ENCODE measurements at places on chromosomes 5 and 9.
A peak's percentile ranks its signal among the peaks of the same experiment; 100 is the strongest.

GRCh38 chr5:157890836-157891597 is 32.1 kb upstream of the CLINT1 start:
- DNase-seq = peak; percentile 3

GRCh38 chr5:134086225-134086942 is 28.1 kb upstream of the TCF7 start:
- no peak for DNase-seq

- peak; percentile 93 for DNase-seq
Observed at GRCh38 chr5:28301712-28302111, 1263.3 kb upstream of the CDH9 start.

DNA sequence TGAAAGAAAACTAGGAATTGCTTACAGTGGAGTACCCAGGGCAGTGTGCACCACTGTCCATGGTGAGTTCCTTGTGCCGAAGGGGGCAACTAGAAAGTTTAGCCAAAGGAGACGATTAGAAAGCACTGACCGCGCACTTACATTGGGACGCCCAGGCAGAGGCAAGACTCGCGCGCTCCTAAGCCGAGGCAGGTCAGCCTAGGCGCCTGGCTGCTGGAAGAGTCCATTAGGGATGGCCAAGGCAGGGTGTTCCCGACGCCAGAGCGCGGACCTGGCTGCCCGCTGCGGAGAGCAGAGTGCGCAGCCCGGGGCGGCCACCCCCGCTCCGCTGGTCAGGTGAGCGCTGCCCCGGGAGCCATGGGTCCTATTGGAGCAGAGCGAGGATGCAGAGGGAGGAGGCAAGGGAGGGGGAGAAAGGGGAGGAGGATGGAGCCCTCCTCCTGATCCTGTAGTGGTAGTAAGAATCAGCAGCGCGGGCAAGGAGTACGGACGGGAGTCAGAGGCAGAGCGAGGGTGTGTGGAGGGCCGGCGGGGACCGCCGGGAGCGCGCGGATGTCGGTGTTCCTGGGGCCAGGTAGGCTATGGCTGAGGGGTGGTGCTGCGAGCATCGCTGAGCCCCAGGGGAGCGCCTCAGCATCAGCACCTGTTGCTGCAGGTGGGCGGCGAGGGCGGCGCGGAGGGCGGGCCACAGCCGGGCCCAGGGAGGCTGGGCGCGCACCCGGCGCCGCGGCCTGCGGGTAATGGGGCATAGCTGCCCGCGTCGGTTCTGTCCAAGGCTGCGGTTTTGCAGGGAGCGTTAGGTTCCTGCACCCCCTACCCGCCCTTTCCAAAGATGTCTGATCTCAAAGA is at the start of gene ADGRV1:
ADGRV1 (plus strand) TSS at position 454 of the 849 bp plus-strand sequence; CDS start at position 553, 99 bp downstream.
- DNase-seq = peak; percentile 13

DNA sequence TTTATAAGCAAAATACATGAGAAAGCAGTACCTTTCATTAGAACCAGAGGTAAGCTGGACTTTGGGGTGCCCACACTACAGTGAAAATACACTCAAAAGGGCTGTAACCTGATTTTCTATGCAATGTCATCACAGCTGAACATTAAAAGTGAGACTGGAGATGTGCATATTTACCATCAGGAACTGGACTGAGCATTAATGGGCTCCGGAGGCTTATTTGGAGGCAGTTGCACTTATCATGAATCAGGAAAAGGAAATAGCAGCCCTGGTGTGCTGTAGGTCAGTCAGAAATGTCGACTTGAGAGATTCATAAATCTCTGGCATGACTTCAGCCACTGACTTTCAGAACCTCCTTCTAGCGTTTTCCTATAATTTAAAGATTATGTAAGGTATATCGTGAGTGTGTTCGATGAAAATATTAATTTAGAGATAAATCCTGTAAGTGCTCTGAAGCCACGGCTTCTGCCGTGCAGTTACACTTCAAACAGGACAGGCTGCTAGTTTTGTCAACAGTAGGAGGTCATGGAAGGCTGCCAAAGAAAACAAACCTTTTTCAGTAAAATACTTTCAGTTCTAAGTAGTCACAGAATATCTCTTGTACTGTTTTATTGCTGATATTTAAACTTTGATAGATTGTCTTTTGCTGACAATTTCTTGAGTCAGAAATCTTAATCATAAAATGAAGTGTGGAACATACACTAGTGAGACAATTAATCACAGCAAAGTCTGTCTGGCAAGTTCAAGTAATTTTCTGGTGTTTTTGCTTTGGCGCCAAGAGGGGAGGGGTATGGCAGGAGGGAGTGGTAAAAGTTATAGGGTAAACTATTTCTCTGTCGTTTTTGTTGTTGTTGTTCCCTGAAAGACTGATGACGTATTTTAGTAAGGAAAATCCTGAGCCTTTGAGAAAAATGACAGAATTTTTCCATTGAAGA is 939.7 kb downstream of the NR2F1-AS1 start:
- DNase-seq = peak; percentile 73

DNA sequence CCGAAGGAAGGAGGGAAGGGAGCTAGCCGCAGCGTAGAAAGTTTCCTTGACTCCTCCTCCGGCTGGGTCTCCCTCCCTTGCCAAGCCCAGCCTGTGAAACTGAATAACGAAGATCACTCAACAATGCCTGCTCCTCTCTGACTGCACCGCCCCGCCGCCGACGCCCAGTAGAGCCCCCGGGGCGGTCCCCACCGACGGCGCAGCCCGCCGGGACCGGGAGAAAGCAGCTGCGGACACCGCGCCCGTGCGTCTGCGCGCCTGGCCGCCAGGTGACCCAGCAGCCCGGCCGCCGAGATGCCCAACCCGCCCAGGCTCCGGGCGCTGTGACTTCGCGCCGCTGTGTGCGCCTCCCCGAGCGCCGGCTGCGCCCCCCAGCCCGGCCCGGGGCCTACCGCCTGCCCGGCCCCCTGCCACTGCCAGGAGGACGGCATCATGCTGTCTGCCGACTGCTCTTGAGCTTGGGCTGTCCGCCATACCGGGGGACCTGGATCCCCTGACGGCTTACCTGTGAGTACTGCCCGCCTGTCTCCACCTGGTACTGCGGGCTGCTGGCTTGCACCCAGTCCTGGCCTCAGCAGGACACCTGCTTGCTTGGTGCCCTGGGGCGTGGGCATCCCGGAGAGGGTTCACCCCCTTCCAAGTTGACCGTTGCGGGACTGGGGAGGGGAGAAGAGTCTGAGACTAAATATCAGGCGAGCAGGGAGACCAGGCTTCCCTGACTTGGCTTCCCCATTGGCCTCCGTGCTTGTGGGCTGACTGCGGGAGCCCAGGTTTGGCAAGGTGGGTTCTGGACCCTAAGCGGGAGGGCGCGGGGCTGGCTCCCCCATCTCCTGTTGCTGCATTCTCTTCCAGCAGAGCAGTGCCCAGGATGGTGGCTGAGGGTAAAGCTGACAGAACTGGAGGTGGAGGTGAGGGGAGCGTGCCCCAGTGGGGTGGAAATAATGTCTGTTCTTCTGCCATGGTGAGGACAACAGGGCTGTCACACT is 26.2 kb upstream of the SPTLC1 start:
- DNase-seq = peak; percentile 37

DNA sequence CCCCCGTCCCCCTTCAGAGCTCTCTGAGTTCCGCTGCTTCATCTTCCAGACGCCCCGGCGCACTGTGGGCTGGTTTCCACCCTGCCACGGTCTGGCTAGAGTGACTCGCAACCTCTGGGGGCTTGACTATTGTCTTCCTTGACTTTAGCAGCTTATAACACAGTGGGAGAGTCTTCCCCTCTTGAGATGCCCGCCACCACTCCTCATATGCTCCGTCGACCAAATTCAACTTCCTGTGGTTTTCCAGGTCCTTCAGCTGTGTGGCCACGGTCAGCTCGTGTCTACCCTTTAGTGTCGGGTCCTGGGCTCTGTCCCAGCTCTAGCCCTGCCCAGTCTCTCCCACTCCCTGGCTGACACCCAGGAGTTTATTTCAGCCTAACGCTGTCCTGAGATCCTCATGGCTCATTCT is 28.2 kb upstream of the NCS1 start:
- peak; percentile 65 for DNase-seq

DNA sequence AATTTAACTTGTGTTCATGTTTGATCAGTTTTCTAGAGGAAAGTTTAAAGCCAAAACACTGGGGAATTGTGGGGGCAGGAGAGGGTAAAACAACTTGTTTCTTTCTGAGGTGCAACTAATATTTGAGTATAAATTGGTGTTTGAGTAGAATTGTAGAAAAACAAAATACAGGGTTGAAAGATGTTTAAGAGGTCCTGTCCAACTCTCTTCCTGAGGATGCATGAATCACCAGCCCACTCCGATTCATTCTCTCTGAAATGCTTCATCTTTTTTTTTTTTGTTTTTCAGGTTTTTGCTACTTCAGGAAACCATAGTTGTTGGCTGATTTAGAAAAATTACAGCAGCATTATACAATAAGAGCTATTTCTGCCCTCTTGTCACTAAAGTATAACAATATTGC is 42.4 kb upstream of the TMC1 start:
- DNase-seq = peak; percentile 45

GRCh38 chr5:159210210-159210661 is 883 bp upstream of the RNF145 start:
- DNase-seq = peak; percentile 22

DNA sequence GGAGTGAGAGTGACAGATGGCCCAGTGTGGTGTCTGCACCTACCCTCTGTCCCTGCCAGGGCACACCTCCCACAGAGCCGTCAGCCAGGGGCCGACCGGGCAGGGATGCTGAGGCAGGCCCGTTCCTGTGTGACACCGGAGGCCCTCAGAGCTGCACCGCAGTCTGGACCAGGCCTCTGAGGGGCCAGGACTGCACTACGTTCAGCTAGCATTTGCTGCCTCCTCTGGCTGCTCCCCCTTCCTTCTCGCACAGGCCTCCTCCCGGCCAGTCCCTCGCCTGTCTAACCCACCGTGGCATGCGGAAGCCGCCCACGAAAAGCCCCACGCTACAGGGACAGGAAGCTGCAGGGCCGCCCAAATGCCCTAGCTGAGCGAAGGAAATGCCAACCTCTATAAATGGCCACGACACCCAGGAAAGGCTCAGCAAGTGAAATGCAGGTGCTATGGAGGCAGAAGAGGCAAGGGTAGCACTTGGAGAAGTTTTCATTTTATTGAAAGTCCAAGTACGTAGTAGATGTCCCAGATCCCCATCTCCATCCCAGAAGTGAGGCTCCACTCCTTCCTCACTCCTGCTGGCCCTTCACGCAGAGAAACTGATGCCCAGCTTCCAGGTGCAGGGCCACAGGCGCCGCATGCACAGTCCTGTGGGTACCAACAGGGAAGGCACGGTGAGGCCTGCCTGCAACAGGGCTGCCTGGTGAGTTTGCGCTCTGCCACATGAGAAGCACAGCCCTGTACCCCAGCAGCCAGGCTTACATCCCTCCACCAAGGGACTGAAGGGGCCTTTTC is 38.7 kb downstream of the MAPK9 start:
- DNase-seq = no peak

GRCh38 chr5:59473611-59474010 is 419.9 kb downstream of the PDE4D start:
- no peak for DNase-seq

- peak; percentile 86 for DNase-seq
Observed at GRCh38 chr5:53334431-53334941, 145.9 kb upstream of the FST start.

DNA sequence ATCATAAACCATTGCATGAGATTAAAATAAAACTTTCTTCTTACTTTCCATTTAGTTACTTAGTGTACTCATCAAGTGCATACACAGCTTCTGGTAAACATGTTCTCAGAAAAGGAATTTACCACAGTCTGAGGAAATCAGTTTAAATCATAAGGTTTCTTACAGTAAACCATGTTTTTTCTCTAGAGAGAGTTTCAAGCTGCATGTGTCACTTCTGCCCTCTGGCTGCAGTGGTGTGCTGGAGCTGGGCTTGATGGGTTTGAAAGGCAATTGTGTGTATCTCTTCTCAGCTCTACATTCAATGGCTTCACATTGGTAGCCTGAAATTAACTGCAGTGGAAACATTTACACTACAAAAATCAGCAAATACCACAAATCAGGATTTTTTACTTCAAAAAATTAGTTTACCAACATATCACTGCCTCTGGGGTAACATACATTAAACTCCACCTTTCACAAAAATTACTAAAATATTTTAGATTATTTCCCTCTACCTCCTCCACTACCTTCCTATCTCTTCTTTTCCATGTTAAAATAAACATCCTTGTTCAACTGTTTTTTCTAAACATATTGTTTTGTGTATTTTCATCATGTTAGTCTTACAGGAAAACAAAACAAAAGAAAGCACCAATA is 414.3 kb downstream of the ANXA1 start:
- peak; percentile 62 for DNase-seq

DNA sequence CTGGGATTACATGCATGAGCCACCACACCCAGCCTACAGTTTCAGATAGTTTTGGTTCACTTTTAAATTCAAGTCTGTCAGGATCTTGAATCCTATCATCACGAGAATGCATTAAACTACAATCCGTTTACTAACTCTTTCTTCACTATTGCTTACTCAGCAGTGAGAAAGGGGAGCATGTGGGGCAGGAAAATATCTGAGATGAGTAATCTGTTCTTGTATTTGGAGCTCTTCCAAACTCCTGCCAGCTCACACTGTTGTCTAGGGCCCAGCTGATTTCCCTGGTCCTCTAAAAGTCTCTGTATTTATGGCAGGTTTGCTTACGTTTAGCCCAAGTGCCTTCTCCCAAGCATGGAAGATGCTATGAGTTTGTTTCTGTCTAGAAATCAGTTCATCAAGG is 152.2 kb downstream of the FGF18 start:
- peak; percentile 57 for DNase-seq

GRCh38 chr9:126791406-126792230 is 13.2 kb upstream of the ZBTB43 start:
- peak; percentile 80 for DNase-seq

GRCh38 chr5:171168171-171168570 is 140.9 kb upstream of the TLX3 start:
- no peak for DNase-seq

- DNase-seq = no peak
Observed at GRCh38 chr9:10015755-10016154, 597.0 kb downstream of the PTPRD start.
